ENCODE measurements at places on chromosomes 5 and 9. TPM values are rescaled to one million over a fixed set of nuclear protein-coding genes. Genes with fewer than 3 reads are reported as not detected.

DNA sequence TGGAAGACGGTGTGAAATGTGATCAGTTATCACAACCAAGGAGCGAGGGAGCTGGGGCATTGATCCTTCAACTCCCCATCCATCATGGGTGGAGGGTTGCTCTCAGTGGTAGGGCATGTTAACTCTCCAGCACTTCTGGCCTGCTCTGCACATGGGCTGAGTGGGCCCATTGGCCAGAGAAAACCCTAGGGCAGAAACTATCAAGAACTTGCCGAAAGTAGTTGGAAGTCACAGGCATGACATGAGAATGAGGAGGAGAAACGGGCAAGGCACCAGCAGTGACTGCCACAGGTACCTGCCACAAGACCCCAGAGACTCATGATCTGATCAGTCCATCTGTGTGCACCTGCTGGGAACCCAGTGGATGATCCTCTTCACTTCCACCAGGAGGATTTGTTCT is 50.9 kb upstream of the CXCL14 start:
- DNase-seq = no peak

GRCh38 chr5:110630350-110630749 is 96.1 kb downstream of the TMEM232 start:
- no peak for DNase-seq

DNA sequence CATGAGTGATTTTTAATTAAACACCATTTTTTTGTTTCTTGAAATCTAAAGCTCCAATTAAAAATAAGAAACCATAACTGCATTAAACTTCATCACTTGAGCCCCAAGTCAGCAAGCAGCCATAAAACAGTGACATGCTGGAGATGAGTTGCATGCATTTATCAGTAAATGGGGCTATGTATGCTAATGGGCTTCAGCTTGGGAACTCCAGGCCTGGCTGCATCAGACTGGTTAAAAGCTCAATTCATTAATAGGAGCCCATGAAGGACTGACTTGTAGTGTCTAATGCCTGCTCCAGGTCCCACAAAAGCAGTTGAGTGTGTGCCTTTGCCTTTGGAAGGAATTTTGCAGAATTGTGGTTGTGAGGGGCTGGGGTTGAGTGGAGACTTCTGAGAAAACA is 33.6 kb upstream of the GPR151 start:
- no peak for DNase-seq

GRCh38 chr9:117160254-117160653 is 254.6 kb downstream of the ASTN2 start:
- DNase-seq = no peak

Gene SAXO1
- under 0.01 TPM for total RNA-seq

Gene TMOD1
- 0.18 TPM for total RNA-seq
